ENCODE measurements at places on chromosomes 4 and X.

DNA sequence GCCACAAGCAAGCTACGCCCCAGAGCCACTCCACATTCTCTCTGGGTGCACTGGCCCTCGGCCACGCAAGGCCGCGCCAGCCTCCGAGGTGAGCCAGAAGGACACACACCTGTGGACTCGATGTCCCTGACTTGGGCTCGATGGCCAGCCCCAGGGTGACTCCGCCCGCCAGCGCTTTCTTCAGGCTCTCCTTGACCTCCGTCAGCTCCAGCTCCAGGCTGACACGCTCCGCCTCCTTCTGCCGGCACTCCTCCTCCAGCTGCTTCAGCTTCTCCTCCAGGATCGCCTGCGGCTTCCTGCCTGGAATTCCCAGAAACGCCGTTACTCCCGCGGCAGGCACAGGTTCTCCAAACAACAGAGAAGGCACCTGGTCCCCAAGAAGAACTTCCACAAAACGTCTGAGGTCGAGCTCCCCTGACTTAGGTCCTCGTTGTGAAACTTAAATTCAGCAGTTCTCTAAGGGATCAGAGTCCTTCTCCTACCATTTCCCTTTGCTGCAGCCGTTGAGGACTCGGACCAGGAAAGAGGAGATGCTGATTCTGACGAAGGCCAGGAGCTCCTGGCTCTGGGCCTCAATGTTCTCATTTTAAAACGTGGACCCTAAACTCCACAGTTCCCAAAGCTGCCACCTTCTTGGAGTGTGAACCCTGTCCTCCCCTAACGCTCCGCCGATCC, 166.8 kb downstream of the AFAP1 start:
- H3K36me3 ChIP-seq = no peaks in the 10 kb centered on the region
- peaks cover 11% of the 10 kb centered on the region for H3K4me1 ChIP-seq
- H3K27ac ChIP-seq = no peak overlapping the region
- no peaks in the 10 kb centered on the region for H3K27me3 ChIP-seq

GRCh38 chr4:174119830-174120229, 163.6 kb downstream of the FBXO8 start:
- no peak overlapping the region for H3K27ac ChIP-seq
- H3K27me3 ChIP-seq = peaks cover 19% of the 10 kb centered on the region
- H3K4me1 ChIP-seq = peaks cover 6% of the 10 kb centered on the region

GRCh38 chrX:93932471-93933220, 258.6 kb downstream of the FAM133A start:
- H3K27me3 ChIP-seq = no peaks in the 10 kb centered on the region
- H3K4me1 ChIP-seq = peaks cover 13% of the 10 kb centered on the region
- H3K36me3 ChIP-seq = no peaks in the 10 kb centered on the region
- H3K4me3 ChIP-seq = no peak overlapping the region
- no peak overlapping the region for H3K27ac ChIP-seq

- no peak overlapping the region for H3K4me3 ChIP-seq
- H3K27me3 ChIP-seq = peaks cover 10% of the 10 kb centered on the region
- H3K27ac ChIP-seq = no peak overlapping the region
- peaks cover 3% of the 10 kb centered on the region for H3K36me3 ChIP-seq
- no peaks in the 10 kb centered on the region for H3K4me1 ChIP-seq
These were observed 3.0 kb downstream of the ZNF275 start for GRCh38 chrX:153336988-153337387.

- H3K4me3 ChIP-seq = no peak overlapping the region
- no peaks in the 10 kb centered on the region for H3K36me3 ChIP-seq
- no peak for DNase-seq
- no peaks in the 10 kb centered on the region for H3K27me3 ChIP-seq
- H3K27ac ChIP-seq = no peak overlapping the region
These were observed 53.7 kb upstream of the TADA2B start for GRCh38 chr4:6989331-6989923.

- peak; percentile 1 for DNase-seq
- no peaks in the 10 kb centered on the region for H3K4me1 ChIP-seq
- no peak overlapping the region for H3K4me3 ChIP-seq
- no peaks in the 10 kb centered on the region for H3K36me3 ChIP-seq
These were observed 103.8 kb downstream of the DDX53 start for GRCh38 chrX:23103546-23103945.

DNA sequence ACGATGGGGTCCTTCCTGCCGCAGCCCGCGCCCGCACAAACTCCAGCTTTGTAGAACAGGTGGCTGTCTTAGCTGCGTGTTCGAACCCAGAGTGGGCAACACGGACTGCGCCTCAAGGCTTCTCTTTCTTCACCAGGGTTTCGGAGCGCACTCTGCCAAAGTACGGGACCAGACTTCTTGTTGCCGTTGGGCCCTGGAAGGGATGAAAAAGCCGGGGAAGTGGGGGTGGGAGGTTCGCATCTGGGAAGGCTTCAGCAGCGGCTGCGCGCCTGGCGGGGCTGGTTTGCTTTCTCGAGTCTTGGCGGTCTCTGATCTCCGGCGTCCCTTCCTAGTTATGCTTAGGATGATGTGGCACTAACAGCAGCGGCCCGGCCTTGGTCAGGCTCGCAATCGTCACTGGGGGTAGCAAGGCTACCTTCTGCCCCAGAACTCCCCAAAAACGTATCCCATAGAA, 673 bp downstream of the PARM1 start:
- H3K27ac ChIP-seq = no peak overlapping the region
- peak overlapping the region; percentile 68 for H3K4me3 ChIP-seq
- peak; percentile 27 for DNase-seq
- peaks cover 57% of the 10 kb centered on the region for H3K27me3 ChIP-seq
- H3K36me3 ChIP-seq = no peaks in the 10 kb centered on the region
- peaks cover 10% of the 10 kb centered on the region for H3K4me1 ChIP-seq

DNA sequence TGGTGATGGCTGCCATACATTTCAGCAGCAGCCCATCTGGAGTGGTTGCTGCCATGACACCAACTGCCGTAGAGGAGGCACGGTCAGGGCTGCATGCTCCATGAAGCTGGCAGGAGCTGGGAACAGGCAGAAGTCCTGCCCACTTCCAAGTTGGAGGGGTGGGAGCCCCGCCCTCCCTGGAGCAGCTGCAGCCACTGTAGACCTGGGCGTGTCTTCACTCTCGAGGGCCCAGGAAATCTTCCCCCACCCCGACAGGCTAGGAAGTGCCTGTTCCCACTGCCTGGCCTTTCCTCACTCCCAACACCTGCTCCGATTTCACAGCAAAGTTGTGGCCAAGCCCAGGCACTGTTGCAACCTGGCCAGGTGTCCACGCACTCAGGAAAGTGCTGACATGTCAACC, 42.3 kb downstream of the NALF2 start:
- no peak overlapping the region for H3K4me3 ChIP-seq
- no peak for DNase-seq
- no peaks in the 10 kb centered on the region for H3K27me3 ChIP-seq
